ENCODE measurements at places on chromosomes 11 and 22.

DNA sequence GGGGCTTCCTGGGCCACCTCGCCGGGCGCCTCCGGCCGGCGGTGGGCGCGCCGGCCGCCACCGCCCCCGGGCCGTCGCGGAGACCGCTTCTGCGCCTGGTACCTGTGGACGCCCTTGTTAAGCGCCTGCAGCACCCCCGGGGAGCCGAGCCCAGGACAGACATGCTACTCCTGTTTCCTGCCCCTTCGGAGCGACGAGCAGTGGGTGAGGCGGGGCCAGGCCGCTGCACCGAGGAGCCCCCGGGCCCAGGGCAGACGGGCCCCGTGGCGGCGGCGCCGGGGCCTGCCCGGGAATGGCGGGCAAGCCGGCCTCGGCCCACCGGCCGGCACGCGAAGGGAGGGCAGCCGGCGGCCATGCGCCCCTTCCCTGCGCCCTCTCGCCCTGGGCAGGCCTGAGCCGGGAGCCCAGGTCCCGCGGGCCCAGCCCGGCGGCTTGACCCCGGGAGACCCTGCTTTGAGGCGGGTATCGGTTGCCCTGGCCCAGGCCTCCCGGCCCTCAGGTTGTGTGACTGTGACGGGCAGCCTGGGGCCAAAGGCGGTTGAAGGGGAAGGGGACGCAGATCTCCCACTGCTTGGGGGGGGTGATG, 789 bp upstream of the KDM2A start:
- DNase-seq: peak; percentile 36

DNA sequence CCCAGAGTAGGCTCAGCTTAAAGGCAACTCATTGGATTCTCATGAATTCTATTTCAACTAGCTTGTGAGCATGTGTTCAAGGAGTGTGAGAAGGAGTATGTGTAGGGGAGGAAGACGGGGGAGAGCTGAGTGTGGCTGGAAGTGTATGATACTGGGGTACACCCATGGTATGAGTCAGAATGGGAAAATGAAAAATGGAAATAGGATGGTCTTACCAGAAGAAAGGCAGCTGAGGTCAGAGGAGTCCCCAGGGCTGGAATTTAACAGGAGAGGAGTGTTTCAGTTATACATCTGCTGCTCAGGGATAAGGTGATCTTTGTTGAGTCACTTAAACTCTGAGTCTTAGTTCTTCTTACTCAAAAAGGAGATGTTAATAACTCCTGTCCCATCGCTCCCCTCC, 6.7 kb upstream of the ADAMTS15 start:
- DNase-seq: no peak

GRCh38 chr11:120652705-120653335, 141.3 kb downstream of the GRIK4 start:
- DNase-seq: no peak

DNA sequence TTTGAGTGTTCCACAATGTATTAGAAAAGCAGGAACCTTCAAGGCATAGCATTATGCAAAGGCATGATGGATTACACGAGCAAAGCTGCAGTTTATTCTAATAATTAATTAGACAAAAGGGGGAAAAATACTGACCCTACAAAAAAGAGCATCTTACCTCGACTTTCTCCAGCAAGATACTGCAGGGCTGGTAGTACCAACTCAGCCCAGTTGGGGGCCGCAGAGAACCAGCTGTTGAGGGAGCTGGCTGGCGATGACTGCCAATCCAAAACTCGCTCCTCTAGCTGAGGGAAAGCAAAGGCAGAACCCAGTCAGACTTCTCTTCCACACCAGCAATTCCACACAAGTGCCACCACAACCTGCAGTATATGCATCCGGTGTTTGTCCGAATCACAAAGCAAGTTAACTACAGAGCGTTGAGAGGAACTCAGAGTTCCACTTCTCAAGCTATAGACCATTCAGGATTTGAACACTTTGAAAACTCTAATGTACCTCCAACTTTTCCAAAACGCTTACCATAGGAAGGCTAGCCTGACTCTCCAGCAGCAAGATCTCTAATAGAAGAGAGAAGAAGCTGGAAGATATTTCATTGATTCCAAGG, 13.7 kb downstream of the NFRKB start:
- DNase-seq: no peak

DNA sequence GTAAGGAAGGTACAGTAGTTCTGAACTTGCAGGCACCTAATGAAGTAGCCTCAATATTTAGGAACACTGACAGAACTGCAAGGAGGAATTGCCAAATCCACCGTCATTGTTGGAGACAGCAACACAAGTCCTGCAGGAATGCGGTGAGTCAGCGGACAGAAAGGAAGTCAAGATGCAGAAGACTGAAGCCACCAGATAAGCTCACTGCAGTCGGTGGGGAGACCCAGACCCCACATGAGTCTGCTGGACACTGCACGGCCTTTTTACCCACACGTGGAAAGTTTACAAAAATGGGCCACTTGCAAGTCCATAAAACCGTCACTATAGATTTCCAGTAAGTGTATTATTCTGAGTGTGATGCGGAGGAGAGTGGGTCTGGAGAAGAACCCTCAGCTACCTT, 1471.6 kb downstream of the TBC1D22A start:
- no peak for DNase-seq

GRCh38 chr11:2687782-2688191, 12.0 kb downstream of the KCNQ1OT1 start:
- peak; percentile 37 for DNase-seq

DNA sequence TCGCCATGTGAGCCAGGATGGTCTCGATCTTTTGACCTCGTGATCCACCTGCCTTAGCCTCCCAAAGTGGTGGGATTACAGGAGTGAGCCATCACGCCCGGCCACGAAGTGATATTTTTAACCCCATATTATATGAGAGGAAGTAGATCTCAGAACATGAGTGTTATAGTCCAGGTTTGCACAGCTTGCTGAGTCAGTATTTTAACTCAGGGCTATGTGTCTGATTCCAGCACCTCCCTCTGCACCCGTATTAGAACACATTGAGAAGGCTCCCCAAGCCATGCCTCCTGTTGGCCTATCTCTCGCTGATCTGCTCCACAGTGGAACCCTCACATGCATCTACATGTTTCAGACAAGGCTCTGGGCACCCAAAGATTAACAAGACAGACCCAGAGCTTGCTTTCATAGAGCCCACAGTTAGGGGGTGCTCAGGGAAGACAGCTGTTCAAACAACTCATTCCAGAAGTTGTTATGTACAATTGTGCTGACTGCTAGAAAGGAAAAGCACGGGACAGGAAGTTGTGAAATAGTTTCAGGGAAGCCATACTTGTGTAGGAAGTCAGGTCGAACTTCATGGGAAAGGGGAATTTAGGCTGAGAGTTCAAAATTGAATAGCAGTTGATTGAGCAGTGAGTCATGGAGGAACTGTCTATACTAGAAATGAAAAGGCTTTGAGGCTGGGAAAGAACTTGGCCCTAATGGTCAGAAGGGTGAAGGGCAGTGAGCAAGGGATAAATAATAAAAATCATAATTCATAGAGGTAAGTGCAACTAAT, 49.3 kb upstream of the CLPB start:
- DNase-seq: no peak

GRCh38 chr22:35348703-35349102, 32.2 kb upstream of the HMOX1 start:
- no peak for DNase-seq

GRCh38 chr11:97269527-97269926, 879.7 kb downstream of the JRKL start:
- DNase-seq: no peak

DNA sequence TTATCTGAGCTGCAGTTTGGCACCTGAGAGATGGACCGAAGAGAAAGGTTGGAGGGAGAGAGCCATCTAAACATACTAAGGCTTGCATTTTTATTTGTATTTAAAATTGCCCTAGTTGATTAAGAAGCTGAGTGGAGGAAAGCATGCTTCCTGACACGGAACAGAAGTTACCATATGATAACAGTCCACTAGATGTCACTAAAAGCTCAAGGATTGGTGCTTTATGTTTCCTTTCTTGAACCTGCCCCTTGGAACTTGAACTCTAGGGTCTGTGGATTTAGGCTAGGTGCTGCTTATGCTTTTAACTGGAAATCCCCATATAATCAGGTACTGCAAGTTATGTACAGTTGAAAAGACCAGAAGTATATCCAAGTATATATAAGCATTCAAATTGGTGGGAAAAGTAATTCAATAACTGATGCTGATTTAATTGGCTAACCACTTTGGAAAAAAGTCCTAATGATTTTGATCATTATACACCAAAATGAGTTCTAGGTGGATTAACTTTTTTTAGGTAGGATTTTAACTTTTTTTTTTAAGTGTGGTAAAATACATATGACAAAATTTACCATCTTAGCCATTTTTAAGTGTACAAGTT, 9.5 kb downstream of the RBMXL2 start:
- peak; percentile 33 for DNase-seq

- no peak for DNase-seq
Measured at GRCh38 chr11:76327756-76328388, 53.1 kb downstream of the THAP12 start.

- no peak for DNase-seq
Measured at GRCh38 chr11:72741429-72741833, 10.8 kb downstream of the ARAP1 start.

- DNase-seq: no peak
Measured at GRCh38 chr11:67420147-67420645, 4.7 kb downstream of the CARNS1 start.

DNA sequence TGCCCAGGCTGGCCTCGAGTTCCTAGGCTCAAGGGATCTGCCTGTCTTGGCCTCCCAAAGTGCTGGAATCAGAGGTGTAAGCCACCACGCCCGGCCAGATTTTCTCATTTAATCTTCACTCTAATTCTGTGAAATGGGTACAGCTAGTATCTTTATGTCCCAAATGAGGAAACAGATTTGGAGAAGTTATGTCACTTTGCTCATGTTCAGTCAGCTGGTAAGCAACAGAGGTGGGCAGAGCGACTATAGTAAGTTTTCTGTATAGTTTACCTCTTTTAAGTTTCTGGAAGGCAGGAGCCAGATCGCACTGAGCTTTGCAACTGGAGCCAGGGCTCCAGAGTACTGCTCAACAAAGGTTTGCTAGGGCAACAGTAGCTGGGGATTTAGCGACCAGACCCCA, 33.2 kb downstream of the RCOR2 start:
- DNase-seq: no peak

DNA sequence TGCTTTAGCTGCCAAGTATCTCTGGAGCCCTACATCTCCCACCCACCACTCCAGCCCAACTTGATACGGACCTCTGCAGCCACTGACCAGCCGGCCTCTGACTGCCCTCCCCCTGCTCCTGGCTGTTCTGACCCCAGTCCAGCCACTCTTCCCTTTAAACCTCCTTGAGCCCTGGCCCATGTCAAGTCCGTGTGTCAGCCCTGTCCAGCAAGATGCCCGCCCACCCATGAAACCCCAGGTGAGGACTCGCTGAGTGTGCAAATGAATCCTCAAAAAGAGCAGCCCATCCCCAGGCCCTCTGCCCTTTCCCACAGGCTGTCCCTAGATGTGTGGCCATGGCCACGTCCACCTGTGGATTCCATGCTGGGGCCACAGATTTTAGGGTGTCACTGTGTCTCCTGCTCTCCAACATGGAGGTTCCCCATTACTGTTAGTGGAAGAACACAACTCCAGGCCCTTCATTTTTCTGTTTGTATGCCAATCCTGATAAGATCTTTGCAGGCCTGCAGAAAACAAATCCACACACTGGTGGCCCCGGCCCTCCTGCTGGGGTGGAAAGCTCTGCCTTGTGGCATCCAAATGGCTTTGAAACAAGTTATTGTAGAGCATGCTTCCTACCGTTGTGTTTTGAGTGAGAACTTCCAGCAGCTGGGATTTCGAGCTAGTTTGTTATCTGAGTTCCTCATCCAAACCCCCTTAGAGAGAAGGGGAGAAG, 22.7 kb upstream of the ADORA2A start:
- no peak for DNase-seq

DNA sequence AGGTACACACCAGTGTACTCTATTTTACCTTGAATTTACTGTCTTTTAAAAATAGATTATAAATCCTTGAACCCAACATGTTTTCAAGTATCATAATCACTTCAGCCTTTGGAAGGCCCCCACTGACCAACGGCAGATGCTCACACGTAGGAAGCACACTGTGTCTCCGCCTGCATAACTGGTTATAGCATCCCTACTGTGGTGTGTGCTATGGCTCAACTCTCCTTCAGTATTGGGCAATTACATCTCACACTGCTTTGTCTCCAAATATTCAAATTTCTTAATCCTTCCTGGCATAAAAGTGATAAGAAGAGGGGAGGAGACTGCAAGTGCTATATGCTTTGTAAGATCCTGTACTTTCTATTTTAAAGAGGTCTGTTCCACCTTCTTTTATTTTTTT, 165.7 kb downstream of the CADM1 start:
- no peak for DNase-seq

DNA sequence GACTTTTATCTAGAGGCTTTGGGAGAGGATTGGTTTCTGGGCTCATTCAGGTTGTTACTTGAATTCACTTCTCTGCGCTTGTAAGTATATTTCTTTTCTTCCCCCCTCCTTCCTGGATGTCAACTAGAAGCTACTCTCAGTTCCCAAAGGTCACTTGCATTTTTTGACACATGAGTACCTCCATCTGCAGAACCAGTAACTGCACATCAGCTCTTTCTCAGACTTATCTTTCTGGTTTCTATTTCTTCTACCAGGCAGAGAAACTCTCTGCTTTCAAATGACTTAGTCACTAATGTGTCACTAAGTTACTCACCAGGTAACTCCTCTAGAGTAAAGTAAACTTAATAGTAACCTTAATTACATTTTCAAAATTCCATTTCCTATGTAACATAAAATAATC, 773.0 kb upstream of the LUZP2 start:
- no peak for DNase-seq

GRCh38 chr11:59285716-59286260, 72.9 kb upstream of the OR5AN1 start:
- DNase-seq: no peak

DNA sequence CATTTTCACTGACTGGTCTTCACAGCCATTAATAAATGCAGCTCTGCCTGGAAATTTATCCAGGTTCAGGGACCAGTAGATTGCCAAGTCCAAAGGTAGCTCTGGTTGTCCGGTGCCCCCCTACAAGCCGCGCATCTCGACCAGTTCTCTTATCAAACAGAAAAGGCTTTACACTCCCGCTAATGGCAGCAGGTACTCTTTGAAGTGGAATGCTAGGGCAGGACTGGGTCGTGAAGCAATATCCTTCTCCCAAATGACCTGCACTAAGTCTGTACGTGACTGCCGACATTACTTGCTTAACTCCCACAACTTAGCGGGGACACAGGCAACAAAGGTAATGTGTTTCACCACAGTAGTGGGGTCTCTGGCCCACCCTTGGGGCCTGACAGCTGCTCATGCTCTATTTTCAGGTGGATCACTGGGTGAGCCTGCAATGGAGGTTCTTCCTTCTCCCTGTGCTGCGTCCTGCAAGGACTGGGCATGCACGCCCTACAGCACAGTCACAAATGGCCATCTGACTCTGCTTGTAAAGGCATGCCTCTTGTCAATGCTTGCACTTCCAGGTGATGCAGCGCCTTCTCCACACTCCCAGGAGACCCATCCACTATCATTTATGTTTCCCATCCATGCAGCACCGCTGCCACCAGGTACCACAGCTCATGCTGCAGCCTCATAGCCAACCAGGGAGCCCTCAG, 96.1 kb upstream of the CTSC start:
- DNase-seq: no peak

DNA sequence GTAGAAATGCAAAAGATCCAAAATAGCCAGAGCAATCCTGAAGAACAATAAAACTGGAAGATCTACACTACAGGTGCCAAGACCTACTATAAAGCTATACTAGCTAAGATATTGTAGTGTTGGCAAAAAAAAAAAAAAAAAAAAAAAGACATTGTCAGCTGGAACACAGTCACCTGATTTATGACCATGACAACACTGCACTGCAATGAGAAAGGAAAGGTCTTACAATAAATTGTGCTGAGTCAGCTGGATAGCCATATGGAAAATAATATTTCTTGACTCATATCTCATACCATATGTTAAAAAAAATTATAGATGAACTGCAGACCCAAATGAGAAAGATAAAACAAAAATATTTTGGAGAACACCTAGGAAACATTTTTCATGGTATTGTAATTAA, 3.1 kb upstream of the PANX3 start:
- no peak for DNase-seq
